Ureter (tissue), 1 donor: ENCODE measurements at places on chromosomes 5 and 9. TPM values are rescaled to one million over a fixed set of nuclear protein-coding genes. Genes with fewer than 3 reads are reported as not detected.

Gene PNPLA7
- 9.7 TPM for total RNA-seq

Gene CDH9
- total RNA-seq = not detected

Gene SMAD5
- 86.3 TPM for total RNA-seq

Gene FREM1
- 17.5 TPM for total RNA-seq

Gene PCDHGA5
- 4.6 TPM for total RNA-seq

Gene ADAMTS2
- 13.3 TPM for total RNA-seq

Gene ANKRD34B
- total RNA-seq = not detected

Gene FOXI1
- not detected for total RNA-seq

Gene RANBP17
- total RNA-seq = 29.3 TPM

Gene TMEM252
- not detected for total RNA-seq

Gene SPINK7
- not detected for total RNA-seq

Gene DEPDC1B
- 0.57 TPM for total RNA-seq

Gene PGM5
- total RNA-seq = 173 TPM

Gene SLC26A2
- 20.9 TPM for total RNA-seq

Gene ACTBL2
- not detected for total RNA-seq

Gene ORM2
- total RNA-seq = not detected

Gene ADRB2
- total RNA-seq = 5.7 TPM

Gene GPRIN1
- 0.13 TPM for total RNA-seq

Gene HABP4
- 13.4 TPM for total RNA-seq

Gene SAPCD2
- total RNA-seq = 1.6 TPM

Gene PCDHA9
- total RNA-seq = 0.34 TPM

Gene CBY3
- total RNA-seq = not detected

Gene ZNF300
- 7.3 TPM for total RNA-seq

Gene SMIM32
- total RNA-seq = not detected

Gene PCDHB12
- 2.8 TPM for total RNA-seq

Gene SSBP2
- total RNA-seq = 59.0 TPM

Gene SPATA31D4
- total RNA-seq = not detected

Gene PCDHB13
- 6.2 TPM for total RNA-seq

Gene NMUR2
- not detected for total RNA-seq

Gene ZDHHC21
- total RNA-seq = 21.7 TPM

Gene MLANA
- not detected for total RNA-seq

Gene LHX6
- 5.7 TPM for total RNA-seq

Gene SLC6A7
- 0.10 TPM for total RNA-seq

Gene WWC1
- total RNA-seq = 95.2 TPM

Gene ZDHHC11
- 39.5 TPM for total RNA-seq

Gene KLHL3
- total RNA-seq = 16.8 TPM

Gene GPX3
- 160 TPM for total RNA-seq

Gene SPZ1
- total RNA-seq = not detected

Gene OTP
- not detected for total RNA-seq

Gene TMEM171
- 2.4 TPM for total RNA-seq

Gene ROPN1L
- total RNA-seq = not detected

Gene MAP3K1
- total RNA-seq = 26.7 TPM

Gene FOXD4L5
- 0.21 TPM for total RNA-seq

Gene OR1L1
- not detected for total RNA-seq

Gene TCERG1
- 138 TPM for total RNA-seq

Gene TICAM2
- total RNA-seq = 2.8 TPM

Gene CDH18
- total RNA-seq = not detected

Gene ADCY2
- total RNA-seq = 13.1 TPM

Gene PALM2AKAP2
- 7.8 TPM for total RNA-seq

Gene PTGS1
- total RNA-seq = 12.5 TPM

Gene GLRA1
- total RNA-seq = not detected

Gene INSL6
- not detected for total RNA-seq

Gene NOL6
- 83.5 TPM for total RNA-seq

Gene IFNA13
- not detected for total RNA-seq
